Activated CD4-positive, alpha-beta T cell treated with anti-CD3 and anti-CD28 coated beads, Interleukin-2, amount 50 U/mL, for 24 hours (primary cell): ENCODE measurements at places on chromosomes 1 and 21.

DNA sequence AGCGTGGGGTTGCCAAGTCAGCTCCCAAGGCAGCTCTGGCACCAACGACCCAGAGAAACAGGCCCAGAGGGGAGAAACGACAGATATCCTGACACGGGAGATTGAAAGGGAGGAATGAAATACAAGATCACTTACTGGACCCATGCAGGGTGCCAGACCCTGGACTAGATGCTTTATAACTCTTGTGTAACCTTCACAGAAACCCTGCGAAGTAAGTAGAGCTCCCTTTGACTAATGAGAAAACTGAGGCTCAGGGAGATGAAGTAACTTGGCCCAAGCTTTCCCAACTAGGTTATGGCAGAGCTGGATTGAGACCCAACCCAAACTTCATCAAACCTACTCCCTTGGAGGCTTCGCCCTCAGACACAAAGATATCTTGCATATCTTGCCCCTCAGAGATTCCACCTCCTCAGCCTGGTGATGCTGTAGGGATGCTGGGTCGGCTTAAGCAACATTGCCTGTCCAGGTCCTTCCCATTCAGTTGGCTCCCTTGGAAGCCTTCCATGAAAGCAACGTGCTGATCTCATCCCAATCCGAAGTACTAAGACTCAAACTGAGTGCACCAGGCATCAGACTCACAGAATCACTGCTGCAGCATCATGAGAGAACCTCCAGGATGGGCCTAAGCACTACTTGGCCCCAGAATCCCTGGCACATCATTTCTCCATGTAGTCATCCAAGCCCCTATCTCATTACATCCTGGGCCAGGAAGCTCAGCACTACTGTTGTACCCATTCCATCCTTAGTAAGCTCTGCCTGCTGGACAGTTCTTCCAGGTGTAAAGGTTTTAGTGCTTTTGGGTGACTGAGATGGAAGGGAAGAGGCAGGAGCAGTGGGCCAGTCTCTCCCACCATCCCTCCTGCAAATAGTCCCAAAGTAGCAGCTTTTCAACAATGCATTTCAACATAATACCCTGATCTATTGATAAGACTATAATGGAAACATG lies 1.1 kb upstream of the IGSF9 start:
- no peak for DNase-seq

DNA sequence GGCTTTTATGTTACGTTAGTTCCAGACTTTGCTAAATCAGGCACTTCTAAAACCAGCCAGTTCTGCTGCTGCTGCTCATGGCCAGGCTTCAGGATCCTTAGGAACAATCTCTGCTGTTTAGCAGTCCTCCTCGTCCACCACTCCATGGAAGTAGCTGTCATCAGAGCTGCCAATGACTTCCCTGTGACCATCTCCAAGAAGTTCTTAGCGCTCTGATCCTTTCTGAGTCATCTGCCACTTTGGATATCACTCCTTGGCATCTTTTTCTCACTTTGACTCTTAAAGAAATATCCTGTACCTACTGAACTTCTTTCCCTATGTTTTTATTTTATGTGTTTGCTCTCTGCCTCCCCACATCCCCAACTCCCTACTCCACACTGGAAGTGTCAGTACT lies 14.7 kb upstream of the IRF2BP2 start:
- DNase-seq: no peak

DNA sequence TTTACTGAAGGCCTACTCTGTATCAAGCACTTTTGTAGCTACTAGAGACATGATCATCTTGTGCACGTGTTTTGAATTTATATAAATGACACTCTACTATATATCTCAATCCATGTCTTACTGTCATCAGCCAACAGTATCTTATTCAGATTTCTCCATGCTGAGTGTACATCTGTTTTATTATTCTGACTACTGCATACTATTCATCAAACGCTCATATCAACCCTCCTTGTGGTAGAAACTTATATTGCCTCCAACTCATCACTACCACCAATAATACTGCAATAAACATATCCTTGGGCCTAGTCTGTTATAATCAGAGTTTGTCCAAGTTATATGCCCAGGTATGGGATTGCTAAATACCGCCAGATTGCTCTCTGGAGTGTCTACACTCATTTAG lies 81.6 kb upstream of the IRF2BP2 start:
- no peak for DNase-seq

- no peak for DNase-seq
These were observed 86.1 kb downstream of the CTH start for GRCh38 chr1:70497152-70497551.

DNA sequence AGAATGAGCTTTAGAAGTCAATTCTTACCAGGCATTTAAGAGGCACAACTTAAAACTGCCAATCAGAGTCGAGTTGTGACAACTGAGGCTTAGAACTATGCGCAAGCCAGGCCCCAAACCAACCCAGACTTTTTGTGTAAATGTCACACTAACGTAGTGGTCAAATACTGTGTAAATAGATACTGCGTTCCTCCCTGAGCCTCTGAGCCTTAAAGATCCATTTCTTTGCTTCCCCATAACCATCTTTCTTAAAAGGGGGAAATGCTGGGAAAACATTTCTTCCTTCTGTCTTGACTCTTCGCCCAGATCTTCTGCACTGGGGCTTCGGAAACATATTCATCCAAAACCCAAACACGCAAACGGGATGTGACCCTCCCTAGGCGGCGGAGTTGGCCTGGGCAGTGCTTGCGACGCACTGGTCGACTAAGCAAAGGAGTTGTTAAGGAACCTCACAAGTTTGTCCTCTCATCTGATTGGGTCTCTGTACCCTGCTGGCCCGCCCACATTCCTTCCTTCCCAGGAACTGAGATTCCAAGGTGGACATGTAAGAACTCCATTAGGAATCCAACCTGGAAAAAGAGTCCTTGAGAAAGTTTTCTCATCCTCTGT lies 2.6 kb downstream of the ADAMTS5 start:
- DNase-seq: no peak

DNA sequence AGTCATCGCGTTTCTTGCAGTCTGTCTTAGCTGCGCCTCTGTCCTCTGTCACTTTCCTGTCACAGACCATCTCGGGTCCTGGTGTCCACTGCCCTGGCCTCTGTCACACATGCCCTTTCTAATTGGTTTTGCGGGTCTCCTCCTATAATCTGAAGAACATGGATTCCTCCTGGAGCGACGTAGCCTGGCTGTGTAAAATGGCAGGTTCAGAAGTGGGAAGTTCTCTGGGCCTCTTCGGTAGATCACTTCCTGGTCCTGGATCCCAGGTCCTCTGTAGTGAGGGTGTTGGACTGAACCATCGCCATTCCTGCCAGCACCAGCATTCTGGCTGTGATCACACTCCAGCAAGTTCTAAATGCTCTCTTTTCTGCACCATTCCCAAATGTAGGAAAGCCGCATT lies 857 bp downstream of the FAM3B start:
- no peak for DNase-seq

- DNase-seq: no peak
These were observed 105.2 kb downstream of the GRIK1 start for GRCh38 chr21:29834617-29835016.

DNA sequence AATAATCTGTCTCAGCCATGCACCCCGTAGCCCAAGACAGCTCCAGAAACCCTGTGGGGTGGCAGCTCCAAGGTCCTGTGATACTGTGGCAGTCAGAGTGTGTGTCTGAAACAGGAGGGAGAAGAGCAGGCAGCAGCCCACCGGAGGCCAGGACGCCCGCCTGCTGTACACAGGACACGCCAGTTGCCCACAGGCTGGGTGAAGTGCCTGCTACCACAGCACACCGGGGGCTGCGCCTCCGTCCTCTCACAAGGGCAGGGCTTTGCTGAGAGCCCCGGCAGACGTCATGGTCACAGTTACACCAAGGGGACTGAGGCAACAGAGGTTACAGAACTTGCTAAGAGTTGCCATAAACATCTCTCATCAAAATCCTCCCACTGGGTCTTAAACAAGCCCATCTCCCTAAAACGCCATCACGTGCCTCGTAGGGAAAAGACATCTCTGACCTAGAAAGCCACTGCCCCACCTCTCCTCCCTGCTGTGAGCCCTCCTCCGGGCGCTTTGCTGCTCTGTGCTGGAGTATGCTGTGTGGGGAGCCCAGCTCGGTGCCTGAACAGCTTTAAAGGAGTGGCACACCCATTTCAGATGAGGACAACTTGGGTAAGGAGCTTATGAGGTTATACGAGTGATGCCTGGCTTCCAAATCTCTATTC lies 5.3 kb downstream of the C1orf174 start:
- no peak for DNase-seq

DNA sequence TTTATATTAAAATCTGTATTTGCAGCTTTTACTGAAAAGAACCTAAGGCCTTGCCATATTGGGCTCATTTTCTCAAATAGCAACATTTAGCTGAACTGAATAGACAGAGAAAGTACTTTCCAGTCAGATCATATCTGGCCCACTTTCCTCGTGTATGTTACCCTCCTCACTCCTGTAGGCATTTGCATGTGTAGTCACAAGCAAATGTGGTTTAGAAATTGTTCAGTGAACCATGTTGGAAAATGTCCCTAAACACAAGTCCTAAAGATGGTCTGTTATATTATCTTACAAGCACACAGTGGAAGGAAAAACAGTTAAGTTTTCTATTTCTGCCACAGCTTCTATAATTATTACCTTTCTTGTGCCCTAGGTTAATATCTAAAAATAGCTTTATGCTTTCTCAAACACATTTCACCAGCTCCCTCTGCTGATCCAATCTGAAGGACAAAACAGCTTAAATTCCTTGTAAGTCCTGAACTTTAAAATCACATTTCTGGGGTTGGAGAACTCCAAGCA lies 606 bp upstream of the FMO4 start:
- no peak for DNase-seq

- DNase-seq: no peak
These were observed 151.7 kb downstream of the NR5A2 start for GRCh38 chr1:200179126-200179780.

DNA sequence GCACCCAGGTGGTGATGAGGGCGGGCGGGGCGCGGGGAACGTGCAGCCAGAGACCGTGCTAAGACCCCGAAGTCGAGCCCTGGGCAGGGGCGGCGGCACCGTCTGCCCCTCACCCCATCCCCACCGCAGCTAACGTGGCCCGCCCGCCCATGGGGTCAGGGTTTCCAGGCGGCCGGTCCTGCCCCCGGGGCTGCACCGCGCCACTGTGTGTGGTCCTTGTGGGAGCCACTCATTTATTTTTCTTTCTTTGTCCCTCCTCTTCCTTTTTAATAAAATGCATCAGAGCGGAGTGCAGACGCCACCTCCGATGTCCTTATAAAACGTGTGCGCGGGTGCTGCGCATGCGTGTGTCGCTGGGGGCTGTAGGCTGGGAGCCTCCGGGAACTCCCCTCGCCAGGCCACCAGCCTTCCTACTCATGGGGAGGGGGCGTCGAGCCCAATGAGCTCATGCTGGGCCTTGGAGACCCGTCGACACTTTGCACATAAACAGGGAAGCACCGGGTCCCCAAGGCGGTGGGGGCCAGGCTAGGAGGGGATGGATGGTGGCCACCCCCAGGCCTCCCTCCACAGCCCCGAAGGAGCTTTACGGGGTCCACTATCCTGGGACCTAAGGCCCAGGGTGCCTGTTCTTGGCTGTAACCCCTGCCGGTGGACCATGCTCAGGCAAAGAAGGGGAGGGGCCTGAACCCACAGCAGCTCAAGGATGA lies 59.9 kb downstream of the WNT9A start:
- no peak for DNase-seq

DNA sequence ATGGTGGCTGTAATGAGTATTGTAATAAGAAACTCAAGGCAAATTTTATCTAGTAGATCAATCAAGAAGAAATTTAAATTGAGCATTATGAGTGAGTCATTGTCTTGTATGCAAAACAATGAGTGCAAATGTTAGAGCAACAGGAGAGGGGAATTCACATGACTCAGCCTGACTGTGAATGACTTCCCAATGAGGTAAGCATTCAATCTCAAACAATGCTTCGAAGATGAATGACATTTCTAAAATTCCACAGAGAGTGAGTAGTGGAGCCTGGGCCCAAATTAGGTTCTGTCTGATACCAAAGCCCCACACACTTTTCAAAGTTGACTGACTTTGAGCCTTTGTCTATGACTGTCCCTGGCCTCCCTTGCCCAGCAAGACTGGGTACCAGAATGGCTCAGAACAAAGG lies 738.0 kb downstream of the PTPRU start:
- no peak for DNase-seq

DNA sequence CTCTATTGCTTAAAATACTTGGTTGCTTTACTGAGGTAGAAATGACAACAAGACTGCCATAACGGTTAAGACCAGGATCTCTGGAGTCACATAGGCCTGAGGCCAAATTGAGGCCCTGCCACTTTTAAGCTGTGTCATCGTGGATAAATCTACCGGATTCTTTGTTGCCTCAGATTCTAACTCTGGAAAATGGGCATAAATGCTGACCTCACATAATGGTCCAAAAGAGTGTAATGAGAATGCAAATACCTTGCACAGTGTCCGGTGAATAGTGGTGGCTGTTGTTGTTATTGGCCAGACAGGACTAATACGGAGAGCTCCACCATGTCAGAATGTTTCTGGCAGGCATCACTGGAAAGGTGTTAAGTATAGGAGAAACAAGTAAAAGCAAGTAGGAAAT lies 346.1 kb downstream of the LMO4 start:
- DNase-seq: no peak

DNA sequence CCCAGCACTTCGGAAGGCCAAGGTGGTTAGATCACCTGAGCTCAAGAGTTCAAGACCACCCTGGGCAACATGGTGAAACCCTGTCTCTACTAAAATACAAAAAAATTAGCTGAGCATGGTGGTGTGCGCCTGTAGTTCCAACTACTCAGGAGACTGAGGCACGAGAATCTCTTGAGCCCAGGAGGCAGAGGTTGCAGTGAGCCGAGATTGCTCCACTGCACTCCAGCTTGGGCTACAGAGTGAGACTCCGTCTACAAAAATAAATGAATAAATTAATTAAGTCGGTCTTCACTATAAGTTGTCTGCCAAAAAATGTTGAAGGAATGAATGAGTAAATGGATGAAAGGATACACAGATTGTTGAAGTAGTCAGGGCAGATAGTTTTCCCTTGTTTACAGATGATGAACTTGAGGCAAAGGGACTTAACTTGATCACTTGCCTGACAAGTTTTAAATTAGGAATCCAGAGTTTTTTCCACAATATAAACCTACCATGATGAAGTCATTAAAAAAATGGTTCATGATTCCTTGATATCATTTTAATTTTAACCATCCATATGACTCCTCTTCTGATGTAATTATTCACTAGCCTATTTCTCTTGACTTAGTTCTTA lies 130.8 kb downstream of the TLR5 start:
- DNase-seq: no peak

- no peak for DNase-seq
These were observed 52.5 kb downstream of the ATP2B4 start for GRCh38 chr1:203678943-203679661.

DNA sequence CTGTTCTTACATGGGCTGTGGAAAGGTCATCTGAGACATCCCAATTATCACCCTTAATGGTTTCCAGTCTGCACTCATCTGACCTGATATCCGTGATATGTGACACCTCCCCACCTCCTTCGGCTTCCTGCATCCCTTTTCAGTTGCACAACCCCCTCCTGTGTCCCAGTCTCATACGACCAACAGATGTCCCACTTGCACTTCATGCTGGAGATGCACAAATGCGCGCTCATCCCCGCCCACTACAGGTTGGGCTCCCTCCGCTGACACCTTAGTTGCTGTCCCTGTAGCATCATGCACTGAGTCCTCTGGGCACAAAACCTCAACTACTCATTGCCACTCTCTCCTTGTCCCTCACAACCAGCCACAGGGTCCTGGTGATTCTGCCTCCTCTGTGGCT lies 94.4 kb downstream of the MIS18A start:
- no peak for DNase-seq
